ENCODE measurements at places on chromosomes 2 and 18.
A peak's percentile ranks its signal among the peaks of the same experiment; 100 is the strongest.

DNA sequence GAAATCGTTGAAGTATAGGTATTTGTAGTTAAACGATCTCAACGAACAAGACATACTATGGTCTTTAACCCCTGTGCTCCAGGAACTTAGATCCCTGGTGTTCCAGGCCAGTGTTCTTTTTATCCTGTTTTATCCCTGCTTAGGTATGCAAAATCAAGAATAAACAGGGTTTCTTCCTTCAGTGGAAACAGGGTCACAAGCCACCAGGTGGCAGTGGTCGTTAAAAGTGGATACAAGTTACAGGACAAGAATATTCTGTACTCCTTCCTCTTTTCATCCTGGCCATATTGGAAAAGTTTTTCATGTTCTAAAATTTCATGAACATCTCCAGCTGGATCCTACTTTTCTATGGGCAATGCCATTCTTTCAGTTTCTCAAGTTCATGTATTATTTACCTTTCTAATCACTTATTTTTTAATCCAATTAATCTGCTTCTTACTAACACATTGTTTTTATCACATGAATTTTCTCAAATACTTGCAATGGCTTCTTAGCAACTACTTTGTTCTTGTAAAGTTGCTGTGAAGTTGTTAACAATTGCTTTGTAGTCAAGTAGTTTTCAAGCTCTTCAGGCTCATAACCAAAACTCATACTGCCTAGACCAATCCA, 16.4 kb upstream of the HNMT start:
- no peak for DNase-seq

DNA sequence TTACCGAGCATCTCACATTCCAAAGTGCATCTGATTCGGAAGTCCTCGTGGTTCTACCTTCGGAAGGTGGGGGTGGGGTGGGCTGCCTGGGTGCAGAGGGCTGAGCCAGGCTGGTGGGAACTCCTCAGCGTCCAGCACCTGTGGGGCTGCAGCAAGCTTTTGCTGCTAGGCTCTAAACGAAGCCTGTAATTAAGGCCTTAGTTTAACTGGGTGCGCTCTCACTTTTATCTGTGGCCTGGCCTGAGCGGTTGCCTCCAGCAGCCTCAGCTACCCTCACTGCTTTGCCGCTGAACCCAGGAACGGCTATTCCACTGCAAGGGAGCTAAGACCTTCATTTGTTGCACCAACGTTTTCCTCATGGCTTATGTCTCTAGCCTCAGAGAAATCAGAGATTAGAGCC, 48.4 kb downstream of the TMEM17 start:
- no peak for DNase-seq

DNA sequence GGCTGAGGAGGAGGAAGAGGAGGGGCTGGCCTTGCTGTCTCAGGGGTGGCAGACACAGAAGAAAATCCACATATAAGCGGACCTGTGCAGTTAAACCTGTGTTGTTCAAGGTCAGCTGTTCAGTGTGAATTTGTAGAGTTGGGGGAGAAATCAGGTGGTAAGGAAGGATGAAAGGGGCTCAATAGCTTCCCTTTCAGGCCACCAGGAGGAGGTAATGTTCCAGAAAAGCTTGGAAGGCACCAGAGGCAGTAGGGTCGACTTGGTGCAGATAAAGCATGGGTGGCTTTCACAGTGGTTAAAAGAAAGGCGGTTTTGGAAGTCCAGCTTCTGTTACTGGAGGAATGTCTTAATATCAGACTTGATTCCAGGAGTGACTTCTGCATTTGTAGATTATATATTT, 167.4 kb downstream of the THSD7B start:
- no peak for DNase-seq

- DNase-seq: no peak
These were observed 35.5 kb downstream of the SCN2A start for GRCh38 chr2:165274698-165275097.

DNA sequence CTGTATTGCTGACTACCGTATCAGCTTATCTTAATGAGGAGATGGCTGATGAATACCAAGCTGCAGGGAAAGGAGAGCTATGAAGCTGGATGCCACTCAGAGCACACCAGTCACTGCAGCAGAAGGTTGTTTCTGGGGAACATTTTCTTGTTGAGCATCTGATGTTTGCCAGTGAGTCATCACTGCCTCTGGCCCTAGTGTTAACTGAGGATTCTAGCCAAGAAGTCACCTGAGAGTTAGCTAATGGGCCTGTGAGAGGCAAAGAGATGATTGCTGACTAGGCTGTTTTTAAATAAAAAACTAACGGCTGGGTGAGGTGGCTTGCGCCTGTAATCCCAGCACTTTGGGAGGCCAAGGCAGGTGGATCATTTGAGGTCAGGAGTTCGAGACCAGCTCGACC, 37.9 kb downstream of the CCDC150 start:
- DNase-seq: no peak

DNA sequence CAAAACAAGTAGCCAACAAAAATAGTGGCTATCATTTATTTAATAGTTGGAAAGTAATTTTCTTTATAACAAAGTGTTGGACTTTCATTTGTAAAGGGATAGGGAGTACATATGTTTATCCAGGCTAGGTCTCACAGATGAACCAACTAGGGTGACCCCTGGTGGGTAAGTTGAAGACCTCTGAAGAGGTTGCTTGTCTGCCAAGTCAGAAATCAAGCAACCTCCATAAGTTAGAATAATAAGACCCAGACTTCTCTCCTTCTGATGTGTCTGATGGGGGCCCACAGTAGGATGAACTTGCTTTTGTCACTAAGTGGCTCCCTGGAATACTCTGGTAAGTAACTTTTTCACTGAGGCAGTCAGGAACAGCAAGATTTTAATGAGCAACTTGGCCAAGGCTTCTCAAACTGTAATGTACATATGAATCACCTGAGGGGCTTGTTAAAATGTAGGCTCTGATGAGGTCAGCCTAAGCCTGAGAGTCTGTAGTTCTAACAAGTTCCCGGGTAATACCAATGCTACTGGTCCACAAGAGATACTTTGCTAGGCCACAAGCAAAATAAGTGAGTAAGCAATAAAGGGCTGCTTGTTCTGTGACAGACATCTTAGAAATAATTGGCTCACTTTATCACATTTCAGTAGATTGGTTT, 319.6 kb downstream of the PIK3C3 start:
- no peak for DNase-seq

DNA sequence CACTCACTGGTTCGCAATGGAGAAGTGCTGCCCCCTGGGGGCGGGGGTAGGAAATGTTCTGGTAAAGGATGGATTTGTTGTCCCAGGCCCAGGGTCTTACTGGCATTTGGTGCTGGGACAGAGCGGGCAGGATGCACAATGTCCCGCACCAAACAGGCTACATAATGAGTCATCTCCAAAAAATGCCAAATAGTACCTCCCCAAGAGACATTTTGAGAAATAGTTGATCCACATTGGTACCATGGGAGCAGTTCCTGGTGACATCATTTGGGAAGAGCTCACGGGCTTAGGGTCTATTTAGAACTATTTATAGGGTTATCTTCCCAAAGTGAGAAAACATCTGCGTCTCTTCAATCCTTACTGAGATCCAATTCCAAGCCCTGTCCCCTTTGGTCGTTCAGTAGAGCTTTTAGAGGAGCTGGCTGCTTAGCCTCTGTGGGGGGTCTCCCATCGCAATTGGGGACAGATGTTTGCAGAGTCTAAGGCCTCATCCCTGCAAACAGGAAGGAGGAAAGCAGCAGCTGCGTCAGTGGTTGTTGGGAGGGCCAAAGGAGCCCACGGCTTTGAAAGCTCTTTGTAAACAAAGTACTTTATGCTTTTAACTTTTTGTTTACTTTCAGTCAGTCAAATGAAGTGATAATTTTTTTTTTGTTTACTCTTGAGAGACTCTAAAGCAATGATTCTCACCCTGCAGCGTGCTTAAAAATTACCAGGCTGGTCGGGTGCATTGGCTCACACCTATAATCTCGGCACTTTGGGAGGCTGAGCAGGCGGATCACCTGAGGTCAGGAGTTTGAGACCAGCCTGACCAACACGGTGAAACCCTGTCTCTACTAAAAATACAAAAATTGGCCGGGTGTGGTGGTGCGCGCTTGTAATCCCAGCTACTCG, 49.3 kb downstream of the GREB1 start:
- peak; percentile 66 for DNase-seq

GRCh38 chr2:149388120-149388816, 57.9 kb downstream of the LYPD6 start:
- DNase-seq: no peak

- DNase-seq: no peak
These were observed 306.0 kb downstream of the FBXO15 start for GRCh38 chr18:73841661-73842060.

DNA sequence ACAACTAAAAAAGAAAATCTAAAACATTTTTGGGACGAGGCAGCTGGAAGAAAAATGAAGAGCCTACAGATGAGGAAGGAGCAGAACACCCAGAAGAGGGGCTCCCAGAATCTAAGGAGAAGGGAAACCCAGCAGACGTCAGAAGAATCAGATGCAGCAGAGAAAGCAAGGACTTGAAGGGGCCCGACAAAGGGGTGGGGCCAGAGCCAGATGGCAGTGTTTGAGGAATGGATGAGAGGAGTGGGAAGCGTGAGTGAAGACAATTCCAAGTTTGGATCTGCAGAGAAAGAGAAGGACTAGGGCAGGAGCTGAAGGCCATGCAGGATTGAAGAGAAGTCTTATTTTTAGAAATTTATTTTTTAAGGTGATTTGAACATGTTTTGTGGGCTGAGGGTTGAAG, 19.3 kb downstream of the PTMA start:
- no peak for DNase-seq

DNA sequence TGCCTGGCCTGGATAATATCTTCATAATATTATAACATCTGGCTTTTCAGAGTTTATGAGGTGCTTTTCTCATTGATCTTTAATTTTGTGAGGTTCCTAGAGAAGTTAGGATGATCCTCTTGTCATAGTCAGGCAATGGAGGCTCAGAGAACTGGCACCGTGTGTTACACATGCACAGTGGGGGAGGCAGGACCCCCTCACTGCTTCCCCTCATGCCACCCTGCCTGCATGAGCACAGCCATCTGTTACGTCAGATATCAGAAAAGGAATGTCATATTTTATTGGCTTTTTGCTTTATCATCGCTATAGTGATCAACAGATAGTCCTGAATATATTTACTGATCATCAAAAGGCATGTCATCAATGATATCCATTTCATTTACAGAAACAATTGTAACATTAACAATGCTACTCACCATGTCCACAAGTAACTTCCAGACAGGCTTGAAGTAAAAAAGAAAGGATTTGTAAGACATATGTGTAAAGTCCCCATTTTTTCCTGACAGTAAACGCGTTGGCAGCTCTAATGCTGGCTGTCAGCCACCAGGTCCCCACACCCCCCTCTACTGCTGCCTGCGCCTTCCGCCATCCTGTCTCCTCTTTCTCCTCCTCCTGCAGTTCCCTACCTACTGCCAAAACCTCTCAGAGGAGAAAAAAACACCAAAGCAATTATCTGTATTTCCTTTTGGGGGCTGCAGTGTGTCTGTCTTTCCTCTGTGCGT, 18.8 kb downstream of the ENOSF1 start:
- DNase-seq: no peak

DNA sequence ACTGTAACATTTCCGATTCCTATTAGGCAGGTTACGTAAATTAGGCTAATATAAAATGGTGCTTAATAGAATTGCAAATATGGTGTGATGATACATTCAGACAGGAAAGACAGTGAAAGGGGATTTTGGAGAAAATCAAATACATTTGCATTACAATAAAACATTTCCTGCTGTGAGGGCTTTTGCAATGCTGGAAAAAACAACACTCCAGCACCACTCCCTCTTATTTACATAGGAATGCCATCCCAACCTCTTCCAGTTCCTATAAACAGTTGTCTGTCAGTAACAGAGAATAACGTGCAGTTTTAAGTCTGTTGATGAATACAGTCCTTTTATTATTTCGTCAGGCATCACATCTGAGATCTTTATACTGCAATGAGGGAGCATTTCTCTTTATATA, 298.8 kb upstream of the FANCL start:
- no peak for DNase-seq

DNA sequence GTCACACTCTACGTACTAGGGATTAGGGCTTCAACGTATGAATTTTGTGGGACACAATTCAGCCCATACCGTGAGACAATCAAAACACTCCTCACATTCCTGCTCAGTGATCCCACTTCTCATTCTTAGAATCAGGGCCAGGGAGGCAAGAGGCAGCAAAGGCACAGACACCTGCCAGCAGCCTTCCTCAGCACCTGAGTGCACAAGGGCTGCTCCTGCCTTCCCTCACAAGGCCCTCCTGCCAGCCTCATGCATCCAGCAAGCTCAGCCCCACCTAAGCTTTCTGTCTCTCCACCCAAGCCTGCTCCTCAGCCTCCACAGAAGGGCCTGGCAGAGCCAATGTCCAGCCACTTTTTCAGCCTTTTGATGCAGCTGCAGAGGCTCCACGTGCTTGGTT, 141.6 kb downstream of the SP3 start:
- no peak for DNase-seq

DNA sequence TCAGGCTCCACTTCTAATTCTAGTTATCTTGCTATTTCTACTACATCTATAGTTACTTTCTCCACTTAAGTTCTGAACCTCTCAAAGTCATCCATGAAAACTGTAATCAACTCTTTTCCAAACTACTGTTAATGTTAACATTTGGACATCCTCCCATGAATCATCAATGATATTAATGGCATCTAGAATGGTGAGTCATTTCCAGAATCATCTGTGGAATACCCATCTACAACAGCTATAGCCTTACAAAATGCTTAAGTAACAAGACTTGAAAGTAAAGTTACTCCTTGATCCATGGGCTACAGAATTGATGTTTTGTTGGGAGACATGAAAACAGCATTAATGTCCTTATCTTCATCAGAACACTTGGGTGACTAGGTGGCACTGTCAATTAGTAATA, 35.4 kb downstream of the BARD1 start:
- DNase-seq: no peak

DNA sequence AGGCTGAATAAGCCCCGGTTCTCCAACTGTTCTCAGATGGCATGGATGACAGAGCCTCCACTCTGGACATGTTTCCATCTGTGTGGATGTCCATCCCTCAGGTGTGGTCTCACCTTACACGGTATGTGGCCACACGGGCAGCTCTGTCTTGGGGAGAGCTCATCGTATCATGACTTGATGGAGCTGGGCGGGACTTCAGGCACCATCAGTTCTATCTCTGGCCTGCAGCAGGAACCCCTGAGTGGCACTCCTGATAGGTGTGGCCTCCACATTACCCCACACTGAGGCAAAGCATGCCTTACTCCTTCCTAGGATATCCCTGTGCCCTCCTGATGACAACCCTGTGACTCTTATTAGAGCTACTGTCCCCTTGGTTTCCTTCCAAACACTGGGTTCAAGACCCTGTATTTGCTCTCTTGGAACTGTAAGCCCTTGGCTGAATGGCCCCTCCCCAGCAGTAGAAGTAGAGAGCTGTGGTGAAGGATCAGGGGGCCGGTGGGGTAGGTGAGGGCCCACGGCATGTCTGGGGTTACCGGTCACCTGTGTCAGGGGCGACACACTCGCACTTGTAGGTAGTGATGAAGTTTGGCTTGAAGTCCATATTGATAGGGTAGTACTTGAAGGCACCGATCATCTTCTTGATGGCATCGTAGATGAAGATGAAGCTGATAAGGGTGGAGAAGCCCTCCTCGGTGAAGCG, 48.2 kb downstream of the MTHFD2 start:
- DNase-seq: no peak

- DNase-seq: no peak
These were observed 2.8 kb upstream of the CTDSP1 start for GRCh38 chr2:218396688-218397462.

GRCh38 chr2:190714958-190715357, 66.1 kb downstream of the NAB1 start:
- DNase-seq: no peak
